ENCODE measurements at places on chromosomes 2 and 18. TPM values are rescaled to one million over a fixed set of nuclear protein-coding genes. Genes with fewer than 3 reads are reported as not detected.
A peak's percentile ranks its signal among the peaks of the same experiment; 100 is the strongest.

The ARHGEF4 gene
- not detected for total RNA-seq

GRCh38 chr2:9071032-9071431 lies 67.5 kb upstream of the MBOAT2 start:
- no peaks in the 10 kb centered on the region for H3K27me3 ChIP-seq
- H3K4me1 ChIP-seq = peaks cover 4% of the 10 kb centered on the region
- H3K36me3 ChIP-seq = no peaks in the 10 kb centered on the region
- DNase-seq = peak; percentile 23

- no peaks in the 10 kb centered on the region for H3K36me3 ChIP-seq
- peak; percentile 59 for DNase-seq
- peak overlapping the region; percentile 70 for H3K27ac ChIP-seq
- no peaks in the 10 kb centered on the region for H3K27me3 ChIP-seq
Measured at GRCh38 chr2:12884713-12885282, 168.1 kb downstream of the TRIB2 start.

- H3K4me3 ChIP-seq = no peak overlapping the region
- no peak overlapping the region for H3K27ac ChIP-seq
- no peaks in the 10 kb centered on the region for H3K36me3 ChIP-seq
- no peaks in the 10 kb centered on the region for H3K4me1 ChIP-seq
Measured at GRCh38 chr2:74347303-74347702, 4.1 kb upstream of the SLC4A5 start.

The MAP3K19 gene
- total RNA-seq = not detected

The COPS7B gene
- total RNA-seq = 42.4 TPM

- H3K4me1 ChIP-seq = no peaks in the 10 kb centered on the region
- H3K27me3 ChIP-seq = no peaks in the 10 kb centered on the region
Measured at GRCh38 chr18:24054130-24054529, 39.6 kb downstream of the TTC39C start.

- no peaks in the 10 kb centered on the region for H3K36me3 ChIP-seq
- no peak for DNase-seq
- no peaks in the 10 kb centered on the region for H3K27me3 ChIP-seq
- no peak overlapping the region for H3K4me3 ChIP-seq
- no peak overlapping the region for H3K27ac ChIP-seq
- H3K4me1 ChIP-seq = no peaks in the 10 kb centered on the region
Measured at GRCh38 chr18:37506001-37506400, 59.6 kb downstream of the CELF4 start.

DNA sequence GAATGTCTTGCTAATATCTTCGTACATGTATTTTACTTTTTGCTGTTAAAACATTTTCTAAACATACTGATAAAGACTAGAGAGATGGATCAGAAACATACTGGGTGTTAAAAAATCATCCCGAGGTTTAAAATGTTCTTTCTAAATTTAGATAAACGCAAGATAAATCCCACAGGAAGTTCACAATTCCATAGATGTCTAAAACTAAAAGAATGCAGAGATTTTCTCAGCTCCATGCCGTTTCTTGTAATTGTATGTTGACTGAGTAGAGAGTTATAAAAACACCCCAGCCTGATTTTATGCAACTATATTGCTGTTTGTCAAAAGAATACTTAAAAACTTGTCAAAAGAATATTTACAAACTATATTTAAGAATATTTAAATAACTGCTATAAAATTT lies 455.7 kb downstream of the ARHGAP15 start:
- no peak overlapping the region for H3K27ac ChIP-seq
- no peak for DNase-seq
- no peak overlapping the region for H3K4me3 ChIP-seq
- H3K4me1 ChIP-seq = no peaks in the 10 kb centered on the region
- no peaks in the 10 kb centered on the region for H3K27me3 ChIP-seq

- H3K27ac ChIP-seq = no peak overlapping the region
- no peak for DNase-seq
- no peaks in the 10 kb centered on the region for H3K36me3 ChIP-seq
- H3K4me1 ChIP-seq = peaks cover 26% of the 10 kb centered on the region
- no peak overlapping the region for H3K4me3 ChIP-seq
- no peaks in the 10 kb centered on the region for H3K27me3 ChIP-seq
Measured at GRCh38 chr18:77062518-77063003, 70.0 kb downstream of the MBP start.

- DNase-seq = peak; percentile 98
- H3K36me3 ChIP-seq = no peaks in the 10 kb centered on the region
- H3K27me3 ChIP-seq = no peaks in the 10 kb centered on the region
- H3K27ac ChIP-seq = peak overlapping the region; percentile 88
Measured at GRCh38 chr18:23302851-23303527, 150.1 kb upstream of the RIOK3 start.

DNA sequence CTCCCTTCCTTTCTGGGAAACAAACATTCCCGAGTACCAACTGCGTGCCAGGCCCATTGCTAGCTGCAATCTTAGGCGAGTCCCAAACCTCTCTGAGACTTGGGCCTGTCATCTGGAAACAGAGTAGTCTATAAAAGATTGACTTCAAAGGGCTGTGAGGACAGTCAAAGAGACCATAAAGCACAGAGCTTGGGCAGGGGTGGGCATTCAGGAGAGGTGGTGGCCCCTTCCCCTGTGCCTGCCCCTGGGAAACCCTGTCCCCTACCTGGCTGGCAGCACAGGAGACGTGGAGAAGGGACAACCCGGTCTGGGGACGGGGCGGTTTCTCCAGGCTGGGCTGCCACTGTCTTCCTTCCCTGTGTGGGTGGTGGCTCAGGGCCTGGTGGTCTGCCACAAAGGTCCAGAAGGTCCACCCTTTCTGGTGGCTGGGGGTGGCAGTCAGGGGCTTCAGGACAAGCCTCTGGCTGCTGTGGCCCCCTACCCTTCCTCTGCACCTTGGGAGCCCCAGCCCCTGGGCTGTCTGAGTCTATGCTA lies 33.9 kb upstream of the FOSL2 start:
- no peak for DNase-seq
- peaks cover 37% of the 10 kb centered on the region for H3K4me1 ChIP-seq
- no peak overlapping the region for H3K4me3 ChIP-seq
- no peaks in the 10 kb centered on the region for H3K36me3 ChIP-seq
- H3K27ac ChIP-seq = peak overlapping the region; percentile 42

DNA sequence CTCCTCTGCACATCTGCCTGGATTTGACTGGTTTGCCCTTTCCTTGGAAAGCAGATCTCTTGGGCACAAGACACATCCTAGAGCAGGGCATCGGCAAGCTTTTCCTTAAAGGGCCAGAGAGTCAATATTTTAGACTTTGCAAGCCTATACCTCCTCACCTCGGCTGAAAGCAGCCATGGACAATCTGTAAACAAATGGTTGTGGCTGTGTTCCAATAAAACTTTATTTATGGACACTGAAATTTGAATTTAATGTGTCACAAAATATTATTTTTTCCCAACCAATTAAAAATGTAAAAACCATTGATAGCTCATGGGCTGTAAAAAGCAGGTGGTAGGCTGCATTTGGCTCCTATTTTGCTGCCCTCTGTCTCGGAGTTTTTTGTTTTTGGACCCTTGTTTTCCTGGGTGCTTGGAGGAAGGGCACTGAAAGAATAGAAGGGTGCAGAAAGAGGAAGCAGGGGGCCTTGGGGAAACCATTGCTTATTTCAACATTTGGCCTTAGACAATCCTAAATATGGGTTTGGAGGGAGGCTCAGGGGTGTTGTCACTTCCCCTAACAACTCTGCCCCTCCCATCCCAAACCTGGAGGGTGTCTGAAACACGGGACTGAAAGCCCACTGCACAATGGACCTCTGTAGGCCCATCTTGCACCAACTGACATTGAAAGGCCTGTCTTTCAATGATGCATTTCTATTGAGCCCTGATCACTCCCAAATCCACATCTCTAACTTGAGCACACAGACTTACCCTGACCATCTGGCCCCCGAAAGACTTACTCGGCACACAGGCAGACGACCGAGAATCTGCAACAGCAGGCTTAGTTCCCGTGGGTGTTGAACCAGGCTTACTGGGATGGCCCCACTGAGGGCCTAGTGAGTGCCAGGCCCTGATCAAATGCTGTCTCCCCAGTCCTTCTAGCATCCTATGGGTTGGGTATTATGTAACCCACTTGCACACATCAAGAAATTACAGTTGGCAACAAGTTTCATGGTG lies 7.1 kb upstream of the ZFP36L2 start:
- no peaks in the 10 kb centered on the region for H3K36me3 ChIP-seq
- H3K27ac ChIP-seq = no peak overlapping the region
- H3K27me3 ChIP-seq = no peaks in the 10 kb centered on the region
- peaks cover 3% of the 10 kb centered on the region for H3K4me1 ChIP-seq
- no peak for DNase-seq
- H3K4me3 ChIP-seq = no peak overlapping the region

DNA sequence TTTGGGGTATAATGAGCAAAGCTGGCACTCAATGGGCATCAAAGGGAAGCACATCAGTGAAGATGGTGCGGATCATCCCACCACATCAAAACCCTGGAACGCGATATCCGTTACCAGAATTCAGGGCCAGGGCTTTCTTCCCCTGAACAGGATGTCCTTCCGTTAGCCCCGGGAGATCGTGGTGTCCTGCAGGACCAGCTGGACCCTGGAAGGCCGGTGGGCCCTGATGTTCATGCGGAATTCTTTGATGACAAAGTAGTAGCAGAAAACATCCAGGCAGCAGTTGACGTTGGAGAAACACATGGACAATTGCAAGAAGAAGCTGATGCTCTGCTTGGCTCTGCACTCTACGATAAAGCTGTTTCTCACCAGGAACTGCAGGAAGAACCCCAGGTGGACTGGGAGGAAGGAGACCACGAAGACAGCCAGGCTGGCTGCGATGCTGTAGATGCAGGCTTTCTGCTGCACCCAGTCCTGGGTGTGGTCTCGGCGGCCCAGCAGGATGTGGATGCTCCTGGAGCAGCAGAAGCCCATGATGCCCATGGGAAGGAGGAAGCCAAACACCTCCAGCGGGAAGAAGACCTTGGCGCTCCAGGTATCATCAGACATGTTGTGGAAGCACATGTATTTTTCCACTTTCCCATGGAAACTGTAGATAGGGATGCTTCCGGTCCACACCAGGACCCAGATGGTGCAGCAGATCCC lies 15.0 kb downstream of the GPR55 start:
- no peaks in the 10 kb centered on the region for H3K4me1 ChIP-seq
- no peak for DNase-seq
- H3K4me3 ChIP-seq = no peak overlapping the region
- peaks cover 2% of the 10 kb centered on the region for H3K27me3 ChIP-seq
- H3K27ac ChIP-seq = no peak overlapping the region

The PLEK gene
- total RNA-seq = 0.11 TPM

The KIF5C gene
- total RNA-seq = 0.21 TPM

DNA sequence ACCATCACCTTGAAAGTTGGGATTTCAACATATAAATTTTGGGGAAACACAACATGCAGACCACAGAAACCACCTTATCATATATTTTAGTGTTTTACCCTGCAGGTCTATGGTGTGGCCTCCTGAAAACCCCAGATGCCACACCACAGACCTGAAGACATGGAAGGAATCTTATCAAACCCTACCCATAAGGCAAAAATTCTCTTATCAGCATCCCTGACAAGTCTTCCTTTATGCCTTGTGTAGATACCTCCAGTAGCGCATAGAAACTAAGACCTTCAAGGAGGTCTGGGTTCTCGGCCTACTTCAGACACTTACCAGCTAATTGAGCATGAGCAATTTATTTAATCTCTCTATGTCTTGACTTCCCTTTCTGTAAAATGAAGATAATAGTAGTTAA lies 59.1 kb upstream of the SLC14A2 start:
- DNase-seq = no peak
- H3K36me3 ChIP-seq = no peaks in the 10 kb centered on the region
- no peak overlapping the region for H3K4me3 ChIP-seq
- H3K27ac ChIP-seq = no peak overlapping the region

DNA sequence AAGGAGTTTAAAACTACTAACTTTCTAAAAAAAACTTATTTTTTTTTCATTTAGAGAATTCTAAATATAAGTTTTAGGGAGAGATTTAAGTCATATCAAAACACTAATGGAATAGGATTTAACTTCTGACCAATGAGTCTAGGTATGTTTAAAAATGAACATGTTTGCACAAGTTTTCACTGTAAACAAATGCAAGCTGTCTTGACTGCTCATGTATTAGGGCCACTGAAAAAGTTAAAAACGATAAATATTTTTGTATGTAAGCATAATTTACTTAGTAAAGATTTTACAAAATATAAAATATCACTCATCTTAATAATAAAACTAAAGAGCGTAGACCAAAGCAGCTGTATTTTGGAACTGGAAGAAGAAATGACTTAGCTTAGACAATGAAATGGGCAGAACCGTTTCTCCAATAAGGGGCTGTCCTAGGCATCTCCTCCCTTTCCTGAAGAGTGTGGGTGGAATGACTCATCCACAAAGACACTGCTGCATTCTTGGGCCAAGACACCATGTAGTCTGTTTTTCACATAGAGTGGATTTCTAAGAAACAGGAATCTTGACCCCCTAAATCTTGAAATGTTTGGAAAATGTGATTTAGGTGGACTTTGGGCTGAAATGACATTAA lies 118.8 kb downstream of the MEP1B start:
- DNase-seq = peak; percentile 81
- H3K36me3 ChIP-seq = no peaks in the 10 kb centered on the region
- H3K27ac ChIP-seq = no peak overlapping the region
- H3K27me3 ChIP-seq = peaks cover 2% of the 10 kb centered on the region
- H3K4me1 ChIP-seq = peaks cover 7% of the 10 kb centered on the region

DNA sequence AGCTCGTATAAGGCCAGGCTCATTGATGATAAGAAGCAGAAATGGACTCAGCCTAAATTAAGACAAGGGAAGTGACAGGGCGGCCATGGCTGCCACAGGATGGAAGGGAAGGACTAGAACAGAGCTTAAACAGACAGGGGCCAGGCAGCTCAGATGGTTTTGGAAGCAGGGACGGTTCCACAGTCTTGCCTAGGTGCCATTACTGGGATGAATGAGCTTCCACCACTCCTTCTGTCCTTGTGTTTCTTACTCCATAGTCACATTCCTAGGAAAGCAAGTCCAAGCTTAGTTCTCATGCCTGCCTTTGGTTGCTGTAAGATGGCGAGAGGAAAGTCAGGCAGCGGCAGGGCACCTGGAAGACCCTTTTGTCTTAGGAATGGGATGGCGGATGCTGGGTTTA lies 11.9 kb downstream of the GNLY start:
- no peaks in the 10 kb centered on the region for H3K27me3 ChIP-seq
- no peaks in the 10 kb centered on the region for H3K36me3 ChIP-seq
- H3K4me1 ChIP-seq = peaks cover 26% of the 10 kb centered on the region
- DNase-seq = no peak
- H3K27ac ChIP-seq = no peak overlapping the region
- no peak overlapping the region for H3K4me3 ChIP-seq

The ACVR1C gene
- total RNA-seq = not detected

DNA sequence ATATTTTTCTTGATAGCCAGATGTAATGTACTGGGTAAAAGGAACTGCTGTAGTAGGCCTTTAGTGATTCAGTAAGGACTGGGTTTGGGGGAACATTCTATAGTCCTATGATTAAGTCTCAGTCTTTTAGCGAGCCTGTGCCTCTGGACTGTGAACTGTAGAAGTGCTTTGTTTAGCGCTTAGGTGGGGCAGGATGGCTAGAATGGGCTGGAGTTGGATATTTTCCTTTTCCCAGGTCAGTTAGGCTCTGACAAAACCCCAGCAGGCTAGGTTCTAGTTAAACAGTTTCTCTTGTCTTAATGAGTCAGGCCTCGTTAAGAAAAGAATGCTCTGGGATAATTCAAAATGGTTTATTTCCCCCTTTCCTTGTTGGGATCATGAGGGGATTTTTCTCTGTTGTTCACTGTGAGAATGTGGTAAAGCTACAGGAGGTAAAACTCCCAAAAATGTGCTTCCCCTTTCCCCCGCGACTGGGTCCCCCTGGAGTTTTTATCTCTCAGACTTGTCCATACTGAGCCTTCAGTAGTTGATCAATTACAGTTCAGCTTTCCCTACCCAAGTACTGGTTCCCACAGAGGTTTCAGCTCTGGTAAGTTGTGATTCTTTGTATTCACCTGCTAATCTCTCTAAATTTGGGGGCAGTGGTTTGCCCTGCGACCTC lies 31.5 kb downstream of the EHBP1 start:
- no peak overlapping the region for H3K4me3 ChIP-seq
- H3K27ac ChIP-seq = no peak overlapping the region
- H3K4me1 ChIP-seq = peaks cover 3% of the 10 kb centered on the region
- no peaks in the 10 kb centered on the region for H3K27me3 ChIP-seq
- DNase-seq = no peak

Measured in endothelial cell of umbilical vein (primary cell).